ENCODE measurements at places on chromosomes 2 and 18.

- DNase-seq = no peak
These were observed 235.1 kb upstream of the ZNF804A start for GRCh38 chr2:184363213-184363612.

GRCh38 chr18:75173738-75174137, 35.2 kb downstream of the PTGR3 start:
- DNase-seq = no peak

DNA sequence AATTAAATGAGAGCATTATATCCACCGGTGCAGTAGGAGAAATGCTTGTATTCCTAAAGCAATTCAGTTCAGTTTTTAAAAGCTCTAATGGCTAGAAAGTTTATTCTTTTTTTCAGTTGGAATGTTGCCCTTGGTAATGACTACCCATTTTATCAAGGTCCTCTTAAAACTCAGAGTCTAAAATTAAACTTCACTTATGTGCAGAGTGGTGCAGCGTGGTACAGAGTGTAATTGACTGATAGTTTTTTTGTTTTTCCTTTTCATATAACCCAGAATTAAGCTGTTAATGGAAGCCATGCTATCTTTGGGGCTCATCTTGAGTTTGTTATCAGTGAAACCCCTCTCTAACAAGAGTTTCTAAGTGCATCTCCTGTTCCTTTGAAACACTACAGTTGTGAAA, 21.4 kb downstream of the NCOA1 start:
- DNase-seq = no peak

GRCh38 chr2:73893764-73894474, 1.1 kb downstream of the ACTG2 start:
- DNase-seq = no peak

DNA sequence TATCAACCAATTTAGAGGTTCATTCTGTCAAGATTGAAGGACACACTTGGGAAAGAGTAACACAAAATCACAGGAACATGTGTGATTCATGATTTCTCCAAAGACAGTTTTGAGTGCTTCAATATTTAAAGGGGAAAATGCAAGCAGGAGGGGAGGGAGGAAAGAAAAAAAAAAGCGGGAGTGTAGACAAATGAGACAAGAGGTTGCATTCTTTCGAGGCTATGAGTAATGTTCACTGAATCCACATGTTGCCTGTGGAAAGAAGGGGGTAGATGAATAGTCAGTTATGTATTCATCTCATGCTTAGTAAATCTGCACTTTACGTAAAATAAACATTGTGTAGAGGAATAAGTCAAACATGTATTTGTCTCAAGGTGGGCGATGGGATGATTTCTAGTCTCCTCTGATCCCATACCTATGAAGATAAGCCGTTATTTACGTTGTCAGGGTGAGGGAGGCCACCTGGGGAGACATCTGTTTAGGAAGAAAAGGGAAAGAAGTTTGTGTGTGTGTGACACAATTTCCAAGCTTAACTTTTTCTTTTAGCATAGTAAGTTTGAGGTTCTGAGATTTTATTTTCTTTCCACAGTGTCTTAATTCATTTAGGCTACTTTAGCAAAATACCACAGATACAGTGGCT, 211.0 kb upstream of the ZC3H15 start:
- DNase-seq = no peak

GRCh38 chr2:236754271-236754944, 184.8 kb downstream of the ACKR3 start:
- DNase-seq = no peak

DNA sequence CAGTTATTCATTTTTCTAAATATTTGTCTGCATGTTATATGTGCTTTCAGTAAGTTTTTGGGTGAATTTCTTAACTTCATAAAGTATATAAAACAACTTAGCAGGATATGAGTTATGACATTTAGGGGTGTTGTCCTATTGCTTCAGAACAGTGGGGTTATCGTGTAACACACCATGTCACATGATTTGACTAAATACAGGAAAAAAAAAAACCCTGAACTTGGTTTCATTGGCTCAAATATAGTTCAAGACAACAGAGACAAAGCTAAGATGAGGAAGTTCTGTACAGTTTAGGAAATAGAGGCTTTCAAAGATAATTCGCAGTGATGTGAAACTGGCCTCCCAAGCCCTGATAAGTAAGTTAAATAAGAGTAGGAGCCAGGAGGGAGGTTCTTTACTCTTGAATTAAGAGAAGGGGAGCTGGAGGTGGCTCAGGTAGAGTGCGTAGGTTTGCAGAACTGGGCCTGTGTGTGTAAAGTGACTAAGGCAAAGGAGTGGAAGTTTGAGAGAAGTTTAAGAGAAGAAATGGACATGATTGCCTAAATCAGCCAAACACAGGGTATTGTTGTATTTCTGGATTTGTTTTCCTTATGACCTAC, 53.9 kb downstream of the LIMS1 start:
- no peak for DNase-seq

DNA sequence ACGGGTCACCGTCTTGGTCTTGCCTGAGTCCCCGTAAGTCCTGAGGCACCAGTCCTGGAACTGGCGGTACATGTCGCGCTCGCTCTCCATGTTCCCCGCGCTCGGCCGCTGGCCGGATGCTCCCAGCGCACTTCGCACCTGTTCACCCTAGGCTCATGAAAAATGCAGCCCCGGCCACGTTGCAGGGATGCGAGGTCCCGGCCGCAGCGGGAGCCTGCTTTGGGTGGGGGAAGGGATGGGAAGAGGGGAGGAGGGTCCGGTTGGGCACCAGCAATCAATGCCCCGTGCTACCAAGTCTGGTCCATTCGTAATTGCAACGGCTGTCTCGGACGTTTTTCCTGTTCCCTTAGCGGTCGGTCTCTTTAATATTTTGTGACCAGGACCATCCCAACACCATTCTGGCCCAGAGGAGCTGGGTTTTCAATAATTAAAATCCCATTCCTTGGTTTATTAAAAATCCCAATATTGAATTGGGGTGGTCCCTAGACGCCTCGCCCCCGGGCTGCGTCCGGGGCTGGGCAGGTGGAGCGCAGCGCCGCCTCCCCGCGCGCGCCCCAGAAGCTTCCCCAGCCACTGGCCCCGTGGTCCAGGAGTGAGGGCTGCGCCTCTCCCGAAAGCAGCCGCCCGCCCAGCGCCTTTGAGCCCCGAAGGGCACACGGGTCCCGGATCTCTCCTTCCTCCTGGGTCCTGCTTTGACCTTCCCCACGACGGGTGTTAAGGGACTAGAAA, 1.4 kb downstream of the NOL4 start:
- peak; percentile 45 for DNase-seq

DNA sequence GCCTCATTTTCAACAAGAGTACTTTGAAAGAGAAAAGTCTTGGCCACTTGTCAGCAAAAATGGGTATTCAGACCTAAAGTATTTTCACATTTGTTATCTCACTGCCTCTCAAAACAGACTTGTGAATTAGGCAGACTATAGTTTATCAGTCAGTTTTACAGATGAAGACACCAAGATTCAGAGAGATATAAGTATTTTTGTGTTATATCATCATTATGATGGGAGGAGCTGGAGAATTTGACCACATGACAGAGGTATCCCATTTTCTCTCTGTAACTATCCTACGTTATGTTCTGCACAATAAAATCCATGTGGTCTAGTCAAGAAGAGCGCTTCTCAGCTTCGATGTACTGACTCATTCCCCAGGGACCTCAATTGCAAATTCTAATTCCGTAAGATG, 213.7 kb downstream of the MYCN start:
- no peak for DNase-seq

GRCh38 chr2:43051338-43051737, 175.1 kb downstream of the ZFP36L2 start:
- no peak for DNase-seq

DNA sequence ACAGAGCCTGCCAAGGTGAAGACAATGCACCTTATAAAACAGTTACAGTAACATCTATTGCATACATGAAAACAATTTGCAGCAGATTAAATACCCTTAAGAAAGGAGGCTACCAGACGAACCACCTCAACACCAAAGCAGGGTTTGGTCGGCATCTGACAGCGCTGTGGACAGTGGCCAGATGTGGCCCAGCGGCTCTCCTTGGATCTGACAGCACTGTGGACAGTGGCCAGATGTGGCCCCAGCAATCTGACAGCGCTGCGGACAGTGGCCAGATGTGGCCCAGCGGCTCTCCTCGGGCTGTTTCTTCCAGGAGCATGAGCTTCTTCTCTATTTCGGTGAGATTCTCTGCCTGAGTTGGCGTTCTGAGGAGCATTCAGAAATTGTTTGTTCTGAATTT, 211.6 kb downstream of the ANKRD30B start:
- no peak for DNase-seq

GRCh38 chr2:40256649-40257048, 195.2 kb downstream of the SLC8A1 start:
- DNase-seq = no peak

DNA sequence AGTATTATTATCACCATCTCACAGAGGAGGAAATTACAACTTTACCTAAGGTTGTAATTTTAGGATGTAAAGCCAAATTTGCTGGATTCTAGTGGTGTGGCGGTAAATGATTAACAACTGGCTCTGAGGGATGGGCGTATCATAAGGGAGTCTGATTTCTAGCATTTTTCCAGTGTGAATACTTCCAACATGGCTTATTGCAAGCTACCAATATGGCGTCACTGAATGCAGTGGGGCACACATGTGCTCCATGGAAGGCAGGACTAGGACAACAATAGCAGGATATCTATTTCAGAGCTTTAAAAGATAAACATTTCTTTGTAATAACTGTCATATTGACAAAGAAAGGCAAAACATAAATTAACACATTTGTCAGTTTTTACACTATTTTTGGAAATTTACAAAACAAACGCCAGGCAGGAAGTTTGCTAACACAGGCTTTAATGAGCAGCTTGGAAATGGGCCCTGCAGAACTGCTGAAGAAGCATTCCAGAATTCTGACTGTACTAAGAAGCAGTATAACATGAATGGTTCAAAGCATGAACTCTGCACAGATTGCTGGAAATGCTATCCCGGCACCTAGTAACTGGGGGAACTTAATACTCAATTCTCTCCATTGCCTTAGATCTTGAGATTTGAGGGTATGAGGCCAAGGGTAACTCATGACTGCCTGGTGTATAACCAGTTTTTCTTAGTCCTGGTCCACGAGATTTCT, 439.3 kb upstream of the MAP2 start:
- no peak for DNase-seq

DNA sequence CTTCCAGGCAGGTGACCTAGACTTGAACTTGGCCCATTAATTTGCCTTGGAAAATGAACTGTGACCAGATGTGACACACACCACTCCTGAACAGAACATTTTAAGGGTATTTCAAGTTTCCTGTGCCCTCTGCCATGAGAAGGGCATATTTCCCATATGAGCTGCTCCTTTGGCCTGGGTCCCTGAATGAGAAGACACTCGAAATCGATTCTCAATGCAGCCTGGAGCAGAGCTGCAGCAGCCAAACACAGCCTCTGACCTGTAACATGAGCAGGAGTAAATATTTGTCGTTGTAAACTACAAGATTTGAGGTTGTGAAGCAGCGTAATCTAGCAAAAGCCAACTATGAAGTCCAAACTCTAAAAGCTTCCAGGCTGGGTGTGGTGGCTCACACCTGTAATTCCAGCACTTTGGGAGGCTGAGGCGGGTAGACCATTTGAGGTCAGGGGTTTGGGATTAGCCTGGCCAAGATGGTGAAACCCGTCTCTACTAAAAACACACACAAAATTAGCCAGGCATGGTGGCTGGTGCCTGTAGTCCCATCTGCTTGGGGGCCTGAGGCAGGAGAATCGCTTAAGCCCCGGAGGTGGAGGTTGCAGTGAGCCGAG, 30.1 kb upstream of the SOS1 start:
- DNase-seq = no peak

- no peak for DNase-seq
These were observed 148.6 kb downstream of the WDR7 start for GRCh38 chr18:56799756-56800155.

GRCh38 chr2:18740474-18740881, 151.1 kb upstream of the NT5C1B start:
- no peak for DNase-seq

- DNase-seq = no peak
These were observed 124.8 kb downstream of the AFF3 start for GRCh38 chr2:100017633-100018032.

GRCh38 chr2:9656270-9656766, 25.5 kb upstream of the YWHAQ start:
- DNase-seq = no peak

- DNase-seq = no peak
These were observed 47.1 kb upstream of the REL start for GRCh38 chr2:60834270-60834717.

GRCh38 chr2:176166272-176166671, 9.2 kb downstream of the HOXD3 start:
- DNase-seq = no peak

All from NCI-H1930 (cell line).